ENCODE measurements at places on chromosomes 16 and 17.

DNA sequence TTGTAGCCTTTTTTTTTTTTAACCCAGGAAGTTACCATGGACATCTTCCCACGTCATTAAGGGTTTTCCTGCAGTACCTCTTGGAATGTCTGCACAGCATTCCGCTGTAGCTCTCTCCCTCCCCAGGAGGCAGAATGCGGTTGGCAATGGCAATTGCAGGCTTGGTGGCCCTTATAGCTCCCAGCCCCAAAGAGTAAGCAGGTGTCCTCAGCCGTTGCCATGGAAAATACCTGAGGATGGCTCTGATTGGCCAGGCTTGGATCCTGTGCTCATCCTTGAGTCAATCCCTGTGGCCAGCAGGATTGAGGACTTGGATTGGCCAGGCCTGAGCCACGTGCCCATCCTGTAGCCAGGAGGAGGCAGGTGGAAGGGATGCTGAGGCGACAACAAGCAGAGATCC is 15.5 kb upstream of the TIMP2 start:
- DNase-seq = no peak

GRCh38 chr17:21194226-21194625 is 19.7 kb downstream of the TMEM11 start:
- no peak for DNase-seq

GRCh38 chr17:80850817-80851216 is 140.8 kb upstream of the CHMP6 start:
- DNase-seq = no peak

GRCh38 chr17:81002409-81003361 is 11.0 kb downstream of the CHMP6 start:
- no peak for DNase-seq

DNA sequence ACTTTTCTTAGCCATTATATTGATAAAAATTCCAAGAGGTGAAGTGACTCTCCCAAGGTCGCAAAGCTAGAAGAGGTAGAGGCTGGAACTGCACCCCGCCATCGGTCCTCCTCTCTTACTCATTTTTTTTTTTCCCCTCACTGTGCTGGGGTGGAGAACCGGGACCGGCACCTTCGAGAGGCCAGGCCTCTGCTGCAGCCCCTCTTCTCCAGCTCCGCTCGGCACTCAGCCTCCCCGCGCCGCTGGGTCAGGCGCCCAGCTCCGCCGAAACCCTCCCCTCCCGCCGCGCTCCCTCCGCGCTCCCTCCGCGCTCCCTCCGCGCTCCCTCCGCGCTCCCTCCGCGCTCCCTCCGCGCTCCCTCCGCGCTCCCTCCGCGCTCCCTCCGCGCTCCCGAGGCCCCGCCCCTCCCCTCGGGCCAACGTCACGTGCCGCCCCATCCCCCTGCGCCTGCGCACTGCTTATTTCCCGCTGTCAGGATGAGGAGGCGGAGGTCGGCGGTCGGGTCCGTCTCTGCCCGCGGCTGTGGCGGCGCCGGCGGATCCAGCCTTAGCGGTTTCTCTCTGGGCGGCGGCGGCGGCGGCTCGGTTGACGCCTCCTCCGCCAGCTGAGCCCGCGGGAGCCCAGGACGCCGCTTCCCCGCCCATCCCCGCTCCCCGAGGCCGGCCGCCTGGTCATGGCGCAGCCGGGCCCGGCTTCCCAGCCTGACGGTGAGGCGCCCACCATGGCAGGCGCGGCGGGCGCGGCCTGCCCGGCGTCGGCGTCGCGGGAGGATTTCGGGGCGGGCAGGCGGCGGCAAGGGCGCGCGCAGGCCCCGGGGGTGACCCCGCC is at the start of gene RABEP1:
Gene RABEP1, plus strand, starts transcription at position 471 of the 828 bp plus-strand sequence. Its CDS starts 203 bp downstream, at position 674.
- DNase-seq = peak; percentile 94

GRCh38 chr17:67324330-67324729 is 42.0 kb downstream of the PSMD12 start:
- no peak for DNase-seq

Measured in stimulated activated CD4-positive, alpha-beta T cell treated with anti-CD3 and anti-CD28 coated beads, Interleukin-1b, Interleukin-23, amount 100 ng/mL, for 1 hour (primary cell).